ENCODE measurements at places on chromosomes 3 and 15.
A peak's percentile ranks its signal among the peaks of the same experiment; 100 is the strongest.

- DNase-seq: peak; percentile 50
Measured at GRCh38 chr3:184711493-184712247, at the start of gene MAGEF1. Gene MAGEF1 (minus strand): TSS chr3:184712064. CDS start chr3:184711821, 243 bp downstream.

DNA sequence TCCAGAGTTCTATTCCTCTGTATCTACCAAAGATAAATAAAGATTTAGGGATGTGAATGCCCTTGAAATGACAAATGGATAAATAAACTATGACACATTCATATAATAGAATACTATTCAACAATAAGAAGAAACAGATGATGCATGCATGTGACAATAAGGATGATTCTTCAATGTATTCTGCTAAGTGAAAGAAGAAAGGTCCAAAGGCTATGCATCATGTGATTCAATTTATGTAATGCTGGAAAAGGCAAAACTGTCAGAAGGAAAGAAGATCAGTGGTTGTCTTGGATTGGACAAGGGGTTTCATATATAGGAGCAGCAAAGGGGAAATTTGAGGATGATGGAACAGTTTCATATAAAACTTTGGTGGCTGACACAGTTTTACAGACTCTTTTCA lies 32.6 kb upstream of the CHRNA7 start:
- DNase-seq: no peak

DNA sequence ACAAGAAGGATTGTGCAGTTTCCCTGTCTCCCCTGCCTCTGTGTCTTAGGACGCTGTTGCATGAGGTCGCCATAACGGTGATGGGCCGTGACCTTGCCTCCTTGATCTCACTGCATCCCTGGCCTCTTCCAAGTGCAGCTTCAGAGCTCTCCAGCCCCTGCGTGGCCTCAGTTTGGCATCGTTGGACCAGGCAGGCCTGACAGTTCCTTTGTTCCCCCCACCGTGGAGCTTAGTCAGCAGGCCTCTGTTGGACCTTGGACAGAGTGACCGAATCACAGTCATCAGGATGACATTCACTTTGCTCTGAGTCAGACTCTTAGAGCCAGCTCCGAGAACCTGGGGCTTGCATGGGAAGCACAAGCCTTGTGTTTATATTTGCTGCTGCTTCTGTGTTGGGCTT lies 139.4 kb downstream of the OPA1 start:
- DNase-seq: no peak

- no peak for DNase-seq
Measured at GRCh38 chr3:124217542-124217941, 225.6 kb upstream of the ROPN1 start.

All from activated CD4-positive, alpha-beta T cell treated with anti-CD3 and anti-CD28 coated beads for 1 hour (primary cell).